ENCODE measurements at places on chromosomes 6 and 20.

- DNase-seq: no peak
Measured at GRCh38 chr6:167329014-167329413, 4.1 kb downstream of the TTLL2 start.

DNA sequence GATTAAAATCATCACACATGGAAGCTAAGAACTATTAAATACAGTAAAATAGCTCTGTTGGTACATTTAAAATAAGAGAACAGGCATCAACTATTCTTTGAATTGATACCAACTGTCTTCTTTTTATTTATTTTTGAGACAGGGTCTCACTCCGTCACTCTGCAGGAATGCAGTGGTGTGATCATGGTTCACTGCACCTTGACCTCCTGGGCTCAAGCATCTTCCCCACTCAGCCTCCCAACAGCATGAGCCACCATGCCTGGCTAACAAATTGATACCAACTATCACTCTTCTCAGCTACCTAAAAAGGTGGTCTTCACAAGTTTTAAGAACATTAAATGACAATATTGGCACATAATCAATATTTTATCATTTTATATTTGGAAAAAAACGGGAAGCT is 7.8 kb upstream of the PNISR start:
- DNase-seq: no peak

GRCh38 chr20:35226884-35227681 is 593 bp downstream of the MMP24 start:
- peak; percentile 28 for DNase-seq

DNA sequence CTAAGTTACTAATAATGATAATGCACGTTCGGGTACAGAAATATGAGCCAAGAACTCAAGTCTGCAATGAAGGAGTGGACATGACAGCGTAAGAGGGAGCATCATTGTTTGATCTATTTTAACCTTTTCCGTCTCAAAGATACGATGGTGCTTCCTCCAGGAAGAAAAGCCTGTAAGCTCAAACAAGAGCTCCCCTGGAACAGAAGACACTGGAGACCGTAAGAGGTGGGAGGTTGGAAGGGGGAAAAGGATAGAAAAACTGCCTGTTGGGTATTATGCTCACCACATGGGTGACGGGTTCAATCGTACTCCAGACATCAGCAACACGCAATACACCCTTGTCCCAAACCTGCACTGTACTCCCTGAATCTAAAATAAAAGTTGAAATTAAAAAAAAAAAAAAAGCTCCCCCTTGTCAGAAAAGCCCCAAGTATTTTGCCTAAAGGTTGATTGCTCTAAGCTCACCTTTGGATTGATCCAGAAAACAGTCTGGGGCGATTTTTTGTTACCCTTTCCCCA is 180.5 kb downstream of the TRIM27 start:
- no peak for DNase-seq

DNA sequence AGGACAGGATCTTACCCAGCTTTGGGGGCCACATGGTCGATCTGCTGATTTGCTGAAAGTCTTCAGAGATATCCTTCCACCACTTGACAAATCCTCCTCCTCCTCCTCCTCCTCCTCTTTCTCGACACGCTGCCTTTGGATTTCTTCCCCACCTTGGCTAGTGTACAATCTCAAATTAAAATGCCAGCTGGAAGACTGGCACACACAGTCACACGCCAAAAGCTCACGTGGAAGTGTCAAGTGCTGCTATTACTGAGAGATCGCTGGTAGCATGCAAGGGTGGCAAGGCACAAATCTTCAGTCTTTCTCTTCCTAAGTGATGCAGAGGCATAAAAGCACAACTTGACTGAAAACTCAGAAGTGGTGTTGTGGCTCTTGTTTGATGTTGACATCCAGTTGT is 35.3 kb downstream of the GPR6 start:
- DNase-seq: no peak

DNA sequence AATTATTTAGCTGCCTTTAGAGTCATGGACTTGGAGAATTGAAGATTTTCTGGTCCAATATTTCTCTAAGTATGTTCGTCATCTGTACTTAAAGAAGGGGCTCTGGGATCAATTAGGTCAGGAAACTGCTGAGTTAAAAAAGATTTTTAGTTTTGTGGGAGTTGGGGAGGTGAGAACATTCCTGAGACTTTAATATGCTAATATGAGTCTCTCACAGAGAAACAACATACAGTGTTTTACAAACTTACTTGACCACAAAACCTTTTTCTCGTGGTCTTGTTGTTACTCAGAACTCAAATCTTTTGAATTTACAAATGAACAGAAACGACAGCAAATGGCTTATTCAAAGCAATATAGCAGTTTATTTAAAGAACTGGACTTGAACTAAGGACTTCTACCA is 67.9 kb downstream of the LIN28B start:
- no peak for DNase-seq

DNA sequence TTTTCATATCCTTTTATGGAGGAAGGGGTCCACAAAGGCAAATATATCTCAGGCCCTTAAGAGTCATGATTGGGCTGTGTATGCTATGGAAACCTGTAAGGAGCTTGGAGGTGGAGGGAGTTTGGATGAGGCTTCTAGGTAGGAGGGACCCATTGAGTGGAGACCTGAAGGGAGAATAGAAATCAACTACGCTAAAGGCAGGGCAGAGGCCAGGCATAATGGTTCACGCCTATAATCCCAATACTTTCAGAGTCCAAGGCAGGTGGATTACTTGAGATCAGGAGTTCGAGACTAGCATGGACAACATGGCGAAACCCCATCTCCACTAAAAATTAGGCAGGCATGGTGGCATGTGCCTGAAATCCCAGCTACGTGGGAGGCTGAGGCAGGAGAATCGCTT is 34.4 kb upstream of the ZNF217 start:
- no peak for DNase-seq

- DNase-seq: peak; percentile 69
Measured at GRCh38 chr6:118283766-118284165, 264.3 kb upstream of the PLN start.

DNA sequence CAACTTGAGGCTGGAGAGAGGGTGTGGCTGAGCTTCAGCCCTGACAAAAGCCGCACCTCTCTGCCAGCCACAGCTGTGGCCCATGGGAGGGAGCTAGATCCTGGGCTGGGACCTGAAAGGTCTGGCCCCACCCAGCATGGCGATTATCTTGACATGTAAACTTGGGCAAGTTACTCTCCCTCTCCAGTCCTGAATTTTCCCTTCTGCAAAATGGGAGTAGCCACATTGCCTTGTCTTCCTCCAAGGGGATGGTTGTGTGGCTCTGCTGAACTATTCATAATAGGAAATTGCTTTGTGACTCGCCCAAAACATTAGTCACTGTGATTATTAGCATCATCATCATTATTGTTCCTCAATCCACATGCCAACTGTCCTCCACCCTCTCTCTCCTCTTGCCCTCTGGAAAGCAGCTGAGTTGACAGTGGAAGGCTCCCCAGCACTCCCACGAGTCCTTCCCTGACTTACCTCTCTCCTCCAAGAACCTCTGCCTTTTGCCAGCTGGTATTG is 23.0 kb upstream of the RBPJL start:
- no peak for DNase-seq

- no peak for DNase-seq
Measured at GRCh38 chr6:123804014-123804786, 535 bp downstream of the NKAIN2 start.

GRCh38 chr20:24577271-24577909 is 108.0 kb downstream of the SYNDIG1 start:
- DNase-seq: no peak

- no peak for DNase-seq
Measured at GRCh38 chr6:148239801-148240460, 102.7 kb upstream of the SASH1 start.

- DNase-seq: no peak
Measured at GRCh38 chr20:1241456-1241855, 15.6 kb downstream of the RAD21L1 start.

DNA sequence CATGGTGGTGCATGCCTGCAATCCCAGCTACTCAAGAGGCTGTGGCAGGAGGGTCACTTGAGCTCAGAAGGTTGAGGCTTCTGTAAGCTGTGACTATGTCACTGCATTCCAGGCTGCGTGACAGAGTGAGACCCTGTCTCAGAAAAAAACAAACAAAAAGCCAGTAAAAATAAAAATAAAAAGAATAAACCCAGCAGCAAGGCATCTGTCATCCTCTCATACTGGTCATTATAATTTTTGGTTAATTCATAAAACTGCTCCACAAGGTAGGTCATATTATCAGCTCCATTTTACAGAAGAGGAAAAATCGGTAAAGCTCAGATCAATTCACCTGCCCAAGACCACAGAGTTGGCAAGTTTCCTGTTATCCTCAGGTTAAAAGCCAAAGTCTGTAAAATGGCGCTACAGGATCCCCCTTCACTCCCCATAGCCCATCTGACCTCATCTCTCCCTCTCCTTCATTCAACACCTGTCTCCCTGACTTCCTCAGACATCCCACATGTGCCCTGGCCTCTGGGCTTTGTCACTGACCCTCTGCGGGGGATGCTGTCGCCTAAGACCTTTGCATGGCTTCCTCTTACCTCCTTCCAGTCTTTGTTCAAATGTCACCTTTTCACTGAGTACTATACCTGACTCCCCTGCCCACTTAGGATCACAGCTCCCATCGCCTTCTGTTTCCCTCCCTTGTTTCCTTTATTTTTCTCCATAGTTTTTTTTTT is 213.2 kb upstream of the ZNF217 start:
- DNase-seq: no peak

DNA sequence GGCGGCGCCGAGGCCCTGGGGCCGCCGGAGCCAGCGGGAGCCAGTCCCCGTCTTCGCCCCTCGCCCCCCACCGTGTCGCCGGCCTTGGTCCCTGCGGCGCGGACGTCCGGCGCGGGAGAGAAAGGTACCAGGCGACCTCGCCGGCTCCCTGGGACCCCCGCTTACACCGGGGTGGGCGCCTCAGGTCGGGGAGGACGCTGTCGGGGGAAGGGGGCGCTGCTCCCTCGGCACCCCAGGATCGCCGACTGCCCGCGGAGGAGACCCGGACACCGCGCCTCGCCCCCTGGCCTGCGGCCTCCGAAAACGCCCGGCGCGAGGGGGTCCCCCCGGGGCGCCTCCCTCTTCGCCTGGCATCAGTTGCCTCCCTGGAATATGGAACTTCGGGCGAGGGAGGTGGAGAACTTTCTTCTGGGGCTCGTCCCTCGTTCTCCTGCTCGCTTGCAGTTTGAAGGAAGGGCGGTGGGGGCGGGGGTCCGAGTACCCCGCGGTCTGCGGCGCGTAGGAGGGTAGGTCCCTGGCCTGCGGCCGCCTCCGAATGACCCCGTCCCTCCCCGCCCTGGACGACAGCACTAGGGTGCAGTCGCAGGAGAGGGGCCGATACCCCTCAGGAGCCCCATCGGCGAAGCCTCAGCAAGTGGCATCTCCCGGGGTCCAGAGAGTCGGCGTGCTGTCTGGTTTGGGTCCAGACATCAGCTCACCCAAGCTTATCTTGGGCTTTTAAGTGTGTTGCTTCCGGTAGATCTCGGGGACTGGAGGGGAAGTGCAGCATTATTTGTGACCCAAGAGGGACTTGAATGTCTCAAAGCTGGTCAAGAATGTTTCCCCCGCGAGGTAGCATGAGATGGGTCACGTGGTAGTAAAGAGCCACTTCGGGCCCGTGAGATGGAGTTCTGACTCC is 549 bp downstream of the ANKRD6 start:
- peak; percentile 37 for DNase-seq

DNA sequence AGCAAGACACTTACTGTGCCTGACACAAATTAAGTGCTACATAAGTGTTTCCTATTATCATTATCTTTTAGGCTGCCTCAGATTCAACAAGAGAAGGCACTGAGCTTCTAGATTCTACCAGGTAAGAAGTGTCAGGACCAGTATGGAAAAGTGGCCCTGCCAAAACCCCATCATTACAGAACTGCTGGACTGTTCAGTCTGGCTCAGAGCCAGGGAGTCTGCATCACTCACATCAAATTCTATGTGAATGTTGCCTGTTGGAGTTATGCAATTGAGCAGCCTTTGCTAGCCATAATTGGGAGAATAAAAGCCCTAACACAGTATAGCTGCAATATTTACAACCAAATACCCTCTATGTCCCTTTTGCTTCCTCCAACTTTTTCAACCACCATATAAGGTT is 70.9 kb downstream of the ATG5 start:
- no peak for DNase-seq

DNA sequence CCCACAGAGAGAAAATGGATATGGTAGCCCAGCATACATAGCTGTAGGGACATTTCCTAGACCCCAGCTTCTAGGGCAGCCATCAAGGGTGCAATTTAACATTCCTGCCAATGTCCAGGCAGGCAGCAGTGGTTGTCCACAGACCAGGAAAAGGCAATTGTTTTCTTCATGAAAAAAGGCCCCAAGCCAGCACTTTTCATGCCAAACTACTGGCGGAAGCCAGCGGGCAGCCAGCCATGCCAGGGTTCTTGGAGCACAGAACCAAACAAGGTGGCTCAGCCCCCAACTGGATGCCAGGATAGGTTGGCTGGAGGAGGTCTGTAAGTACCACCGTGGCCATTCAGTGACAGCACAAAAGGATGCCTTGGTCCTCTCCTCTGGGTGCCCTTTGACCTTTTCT is 94.6 kb downstream of the BANF2 start:
- DNase-seq: no peak

DNA sequence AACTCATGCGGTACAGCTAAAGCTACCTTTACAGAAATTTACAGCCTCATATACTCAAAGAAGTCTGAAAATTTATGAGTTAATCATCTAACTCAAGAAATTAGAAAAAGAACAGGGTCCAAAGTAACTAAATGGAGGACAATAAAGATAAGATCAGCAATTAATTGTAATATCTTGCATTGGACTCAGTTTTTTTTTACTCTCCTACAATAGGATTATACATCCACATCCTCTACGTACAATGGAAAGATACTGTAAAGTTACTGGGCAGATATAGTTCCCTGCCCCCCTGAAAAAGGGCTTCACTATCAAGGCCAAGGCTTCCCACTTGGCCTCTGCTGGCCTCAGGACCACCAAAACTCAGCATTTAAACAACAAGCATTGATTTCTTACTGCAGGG is 31.5 kb upstream of the MOCS1 start:
- no peak for DNase-seq

DNA sequence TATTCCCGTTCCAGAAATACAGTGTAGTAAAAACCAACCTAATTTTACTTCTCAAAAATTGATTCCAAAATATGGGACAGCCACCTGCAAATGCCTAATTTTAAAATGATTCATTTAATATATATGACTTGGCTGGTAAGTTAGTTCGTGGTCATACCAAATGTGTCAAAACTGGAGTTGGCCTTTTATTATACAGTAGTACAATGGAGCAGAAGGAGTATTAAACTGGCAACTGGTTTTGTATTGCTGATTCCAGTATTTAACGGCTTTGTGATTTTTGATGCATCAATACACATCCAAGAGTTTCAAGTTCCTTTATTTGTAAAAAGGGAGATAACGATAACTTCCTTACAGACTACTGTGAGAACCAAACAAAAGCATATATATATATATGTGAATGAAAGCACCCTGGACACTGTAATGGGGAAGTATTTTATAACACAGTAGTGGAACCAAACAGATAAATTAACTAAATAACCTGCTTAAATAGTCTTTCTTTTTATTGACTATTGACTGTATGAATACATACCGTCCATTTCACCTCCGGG is 24.8 kb downstream of the SAMHD1 start:
- DNase-seq: no peak

Measured in CD4-positive, alpha-beta T cell treated with Interleukin-10 for 1 hour (primary cell).